ENCODE measurements at places on chromosomes 6 and 20.

DNA sequence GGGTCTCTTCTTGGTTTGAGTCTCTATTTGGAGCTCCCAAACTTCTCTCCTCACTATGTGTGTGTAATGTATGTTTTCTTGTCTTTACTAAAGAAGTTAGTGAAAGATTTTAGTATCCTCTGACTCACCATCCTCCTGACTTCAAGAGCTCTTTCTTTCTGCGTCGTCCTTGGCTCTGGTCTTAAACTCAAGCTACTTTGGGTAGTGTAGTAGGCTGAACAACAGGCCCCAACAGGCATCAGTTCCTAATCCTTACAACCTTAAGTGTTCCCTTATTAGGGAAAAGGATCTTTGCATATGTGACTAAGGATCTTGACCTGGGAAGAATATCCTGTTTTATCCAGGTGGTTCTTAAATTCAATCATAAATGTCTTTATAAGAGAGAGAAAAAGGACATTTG is 810.2 kb downstream of the MAFB start:
- DNase-seq: no peak

DNA sequence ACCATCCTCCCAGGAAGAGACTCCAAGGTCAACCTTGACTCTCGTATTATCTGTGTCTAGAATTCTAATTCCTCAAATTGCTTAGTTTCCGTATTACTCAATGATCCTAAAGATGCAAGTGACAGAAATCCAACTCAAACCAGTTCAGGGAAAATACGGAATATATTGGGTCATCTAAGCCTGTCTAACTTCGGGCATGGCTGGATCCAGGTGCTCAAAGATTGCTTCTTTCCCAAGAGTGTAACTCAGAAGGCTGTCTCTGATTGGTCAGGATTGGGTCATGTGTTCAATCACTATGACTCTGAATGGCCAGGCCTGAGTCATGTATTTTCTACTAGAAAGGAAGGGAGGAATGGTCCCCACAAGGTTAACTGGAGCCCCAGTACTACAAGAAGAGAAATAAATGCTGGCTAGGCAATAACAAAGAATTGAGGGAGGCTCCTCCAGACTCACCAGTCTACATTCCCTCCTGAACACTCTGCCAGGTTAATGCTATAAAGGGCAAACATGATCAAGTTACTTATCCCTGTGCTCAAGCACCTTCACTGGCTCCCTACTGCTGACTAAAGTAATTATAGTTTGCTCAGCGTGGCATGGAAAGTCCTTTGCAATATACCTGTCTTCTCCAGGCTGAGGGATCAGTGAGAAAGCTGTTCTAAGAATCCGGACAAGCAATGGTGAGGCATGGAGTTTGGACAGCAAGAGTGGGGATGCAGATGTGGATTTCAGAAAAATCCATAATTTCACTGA is 15.4 kb upstream of the PREX1 start:
- DNase-seq: no peak

GRCh38 chr6:159639721-159640120 is 53.3 kb downstream of the SOD2 start:
- DNase-seq: no peak

DNA sequence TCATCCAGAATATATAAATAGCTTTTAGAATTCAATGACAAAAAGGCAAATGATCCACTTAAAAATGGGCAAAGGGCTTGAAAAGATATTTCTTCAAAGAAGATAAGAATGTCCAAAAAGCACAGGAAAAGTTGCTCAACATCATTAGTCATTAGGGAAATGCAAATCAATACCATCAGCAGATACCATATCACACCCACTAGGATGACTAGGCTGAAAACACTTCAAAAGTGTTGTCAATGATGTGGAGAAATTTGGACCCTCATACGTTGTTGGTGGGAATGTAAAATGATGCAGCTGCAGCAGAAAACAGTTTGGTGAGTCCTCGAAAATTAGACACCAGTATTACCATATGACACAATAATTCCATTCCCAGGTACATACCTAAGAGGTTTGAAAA is 303.6 kb upstream of the SLC35B3 start:
- no peak for DNase-seq

- no peak for DNase-seq
Observed at GRCh38 chr6:46130666-46131065, 877 bp downstream of the ENPP4 start.

DNA sequence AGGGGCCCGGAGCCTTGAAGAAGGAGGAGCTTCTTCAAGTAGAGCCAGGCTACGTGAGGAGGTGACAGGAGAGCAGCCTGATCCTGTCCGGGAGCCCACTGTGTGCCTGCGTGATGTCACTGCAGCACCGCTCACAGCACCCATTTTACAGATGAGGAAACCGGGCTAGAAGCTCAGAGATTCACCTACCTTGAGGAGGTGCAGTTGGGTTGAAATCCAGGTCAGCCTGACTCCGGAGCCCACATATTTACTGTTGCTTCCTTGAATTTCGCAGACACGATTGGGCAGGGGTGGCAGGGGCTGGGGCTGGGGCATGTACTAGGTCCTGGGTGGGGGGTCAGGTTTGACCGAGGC is 12.5 kb downstream of the VSTM2L start:
- DNase-seq: no peak

DNA sequence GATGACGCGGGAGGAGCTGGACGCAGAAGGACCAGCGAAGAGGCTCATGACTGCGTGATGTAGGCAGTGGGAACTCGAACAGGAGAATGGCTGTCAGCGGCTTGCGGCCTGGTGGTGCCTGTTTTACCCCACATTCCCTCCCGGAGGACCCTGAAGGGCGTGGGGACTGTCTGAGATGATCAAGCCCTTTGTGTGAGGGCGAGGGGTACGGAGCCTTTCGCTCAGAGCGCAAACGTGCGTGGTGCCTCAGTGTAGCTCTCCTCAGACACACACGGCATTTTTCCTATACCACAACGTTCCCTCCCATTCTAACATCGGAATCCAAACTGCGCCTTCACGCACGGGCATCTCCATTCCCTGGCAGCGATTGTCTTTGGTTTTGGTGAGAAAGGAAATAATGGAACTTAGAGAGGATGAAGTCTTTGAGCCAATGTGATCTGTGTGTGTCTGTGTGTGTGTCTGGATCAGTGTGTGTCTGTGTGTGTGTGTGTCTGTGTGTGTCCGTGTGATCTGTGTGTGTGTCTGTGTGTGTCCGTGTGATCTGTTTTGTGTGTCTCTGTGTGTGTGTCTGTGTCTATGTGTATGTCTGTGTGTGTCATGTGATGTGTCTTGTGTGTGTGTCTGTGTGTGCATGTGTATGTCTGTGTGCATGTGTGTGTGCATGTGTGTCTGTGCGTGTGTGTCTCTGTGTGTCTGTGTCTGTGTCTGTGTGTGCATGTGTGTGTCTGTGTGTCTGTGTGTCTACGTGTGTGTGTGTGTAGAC is 5.3 kb downstream of the PTK6 start:
- no peak for DNase-seq

- DNase-seq: no peak
Observed at GRCh38 chr6:130107710-130108109, 89.3 kb downstream of the L3MBTL3 start.

DNA sequence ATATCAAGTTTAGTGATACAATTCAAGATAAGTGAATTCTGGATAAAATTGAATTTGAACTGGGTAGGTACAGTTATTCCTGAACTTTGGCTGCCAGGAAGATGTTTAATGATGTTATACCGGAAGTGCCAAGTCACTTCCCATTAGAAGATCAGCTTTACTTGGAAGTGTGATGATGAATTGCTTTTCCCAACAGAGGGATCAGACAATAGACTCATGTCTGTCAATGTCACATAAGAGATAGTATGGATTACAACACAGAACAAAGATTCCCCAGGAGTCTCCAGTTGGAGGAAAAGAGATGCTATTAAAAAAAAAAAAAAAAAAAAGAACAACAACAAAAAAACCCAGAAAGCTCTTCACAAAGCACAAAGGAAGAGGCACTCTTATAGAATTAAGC is 497.9 kb upstream of the EPHA7 start:
- DNase-seq: no peak

DNA sequence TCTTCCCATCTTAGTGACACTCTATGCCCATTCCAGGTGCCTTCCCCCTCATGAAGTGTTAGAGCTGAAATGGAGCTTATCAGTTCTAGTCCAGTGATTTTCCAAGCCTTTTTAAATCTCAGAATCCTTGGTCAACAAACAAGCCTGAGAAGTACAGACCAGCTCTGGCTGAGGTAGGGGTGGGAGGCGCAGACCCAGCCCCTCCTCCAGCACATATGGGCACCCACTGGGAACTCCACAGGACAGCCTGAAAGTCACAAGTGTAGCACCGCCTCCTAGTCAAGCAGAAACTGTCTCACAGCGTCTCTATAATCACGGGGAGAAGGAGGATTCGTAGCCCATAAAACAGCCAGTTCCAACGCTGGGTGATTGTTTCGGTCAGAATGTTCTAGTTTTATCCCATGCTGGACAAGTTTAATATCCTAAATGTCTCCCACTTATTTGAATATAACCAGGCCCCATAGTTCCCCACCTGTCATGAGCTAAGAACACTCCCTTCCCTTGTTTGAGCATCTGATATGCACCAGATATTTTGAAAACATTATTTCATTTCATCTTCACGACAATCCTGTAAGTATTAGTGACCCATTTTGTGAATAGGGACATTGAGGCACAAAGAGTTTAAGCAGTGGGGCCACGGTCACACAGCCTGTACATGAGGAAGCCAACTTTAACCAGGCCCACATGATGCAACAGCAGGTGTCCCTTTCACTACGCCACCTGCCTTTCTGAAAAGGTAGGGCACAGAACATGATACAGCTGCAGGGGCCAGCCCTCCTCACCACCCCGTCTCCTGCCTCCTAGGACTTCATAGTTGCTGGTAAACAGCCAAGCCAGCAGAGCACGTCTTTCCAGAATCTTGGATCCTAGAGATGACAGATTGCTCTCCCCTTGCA is 40.1 kb downstream of the TRAF3IP2 start:
- peak; percentile 90 for DNase-seq

DNA sequence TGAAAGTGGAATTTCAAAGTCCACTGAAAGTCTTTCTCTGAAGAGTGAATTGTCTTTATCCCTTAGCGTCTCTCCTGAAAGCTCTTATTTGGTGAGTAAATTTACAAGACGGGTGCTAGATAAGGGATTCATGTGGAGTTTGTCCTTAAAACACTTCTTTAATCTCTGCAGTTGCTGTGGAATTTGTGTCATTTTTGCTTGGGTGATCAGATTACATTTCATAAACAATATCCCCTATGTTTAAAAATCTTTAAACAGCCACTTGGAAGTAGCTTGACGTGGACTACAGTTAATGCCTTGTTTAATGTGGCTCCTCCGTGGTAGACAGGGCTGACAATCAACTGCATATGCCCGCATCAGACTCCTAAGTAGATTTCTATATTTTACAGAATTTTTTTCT is 175.4 kb upstream of the ZNF217 start:
- DNase-seq: no peak

GRCh38 chr6:169972101-169972651 is 220.8 kb downstream of the ERMARD start:
- DNase-seq: no peak

DNA sequence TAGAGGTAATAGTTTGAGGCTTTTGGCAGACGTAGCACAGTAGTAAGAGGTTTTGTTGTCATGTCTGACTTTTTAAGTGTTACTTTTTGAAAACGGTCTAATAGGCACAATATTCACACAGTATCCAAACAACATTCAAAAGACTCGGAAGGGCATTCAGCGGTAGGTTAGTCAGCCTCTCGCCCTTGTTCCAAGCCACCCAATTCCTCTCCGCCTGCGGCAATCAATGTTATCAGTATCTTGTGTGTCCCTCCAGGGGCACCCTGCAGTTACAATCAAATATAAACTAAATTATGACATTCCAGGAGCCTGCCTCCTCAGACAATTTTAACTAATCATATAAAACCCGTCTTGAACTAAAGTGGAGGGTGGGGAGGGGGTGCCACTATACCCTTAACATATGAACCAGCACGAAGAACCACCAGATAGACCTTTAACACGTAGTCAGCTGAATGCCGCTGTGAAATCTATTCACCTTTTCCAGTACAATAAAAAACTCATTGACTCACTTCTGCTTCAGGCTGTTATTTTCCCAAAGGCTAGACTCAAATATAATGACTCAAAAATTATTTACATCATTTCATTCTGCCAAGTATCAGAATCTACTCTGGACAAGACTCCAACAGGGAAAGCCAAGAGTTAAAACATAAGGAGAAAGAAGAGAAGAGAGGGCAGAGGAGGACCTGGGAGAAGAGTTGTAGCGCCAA is 1.6 kb downstream of the TENT5A start:
- DNase-seq: no peak

DNA sequence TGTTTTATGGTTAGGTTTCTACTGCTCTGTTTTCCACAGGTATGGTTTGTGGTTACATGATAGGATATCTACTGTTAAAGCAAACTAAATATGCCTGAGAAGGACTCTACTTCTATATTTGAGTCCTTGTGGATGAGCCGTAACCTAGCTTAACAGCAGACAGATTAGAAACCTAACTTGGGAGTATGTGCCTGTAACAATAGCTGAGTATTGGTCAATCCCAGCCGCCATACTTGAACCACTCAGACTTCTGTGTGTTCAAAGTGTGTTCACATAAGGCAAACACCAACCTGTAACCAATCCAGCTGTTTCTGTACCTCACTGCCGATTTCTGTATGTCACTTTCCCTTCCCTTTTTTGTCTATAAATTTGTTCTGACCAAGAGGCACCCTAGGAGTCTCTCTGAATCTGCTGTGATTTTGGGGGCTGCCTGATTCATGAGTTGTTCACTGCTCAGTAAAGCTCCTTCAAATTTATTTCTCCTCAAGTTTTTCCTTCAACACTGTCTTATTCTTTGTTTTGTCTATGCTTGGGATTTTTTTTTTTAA is 37.1 kb downstream of the PHF3 start:
- no peak for DNase-seq

GRCh38 chr6:40492187-40492586 is 95.0 kb downstream of the LRFN2 start:
- no peak for DNase-seq

DNA sequence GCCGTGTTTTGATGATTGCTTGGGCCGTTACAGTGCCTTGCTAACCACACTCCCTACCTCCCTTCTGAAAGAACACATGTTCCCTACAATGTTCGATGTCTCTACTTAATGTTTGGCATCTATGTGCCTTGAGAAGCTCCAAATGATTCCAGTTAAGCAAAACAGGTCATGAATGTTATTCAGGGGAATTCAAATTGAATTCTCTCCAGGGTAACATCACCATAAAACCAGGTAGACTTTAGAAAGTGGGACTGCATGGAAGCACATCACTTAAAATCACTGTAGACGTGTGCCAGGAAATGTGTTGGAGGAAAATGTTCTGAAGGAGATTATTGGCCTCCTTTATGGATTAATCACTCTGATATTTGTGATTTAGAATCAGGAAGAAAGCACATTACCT is 128.1 kb downstream of the ADAT2 start:
- DNase-seq: no peak

- DNase-seq: no peak
Observed at GRCh38 chr20:37333848-37334318, 12.1 kb upstream of the SRC start.

DNA sequence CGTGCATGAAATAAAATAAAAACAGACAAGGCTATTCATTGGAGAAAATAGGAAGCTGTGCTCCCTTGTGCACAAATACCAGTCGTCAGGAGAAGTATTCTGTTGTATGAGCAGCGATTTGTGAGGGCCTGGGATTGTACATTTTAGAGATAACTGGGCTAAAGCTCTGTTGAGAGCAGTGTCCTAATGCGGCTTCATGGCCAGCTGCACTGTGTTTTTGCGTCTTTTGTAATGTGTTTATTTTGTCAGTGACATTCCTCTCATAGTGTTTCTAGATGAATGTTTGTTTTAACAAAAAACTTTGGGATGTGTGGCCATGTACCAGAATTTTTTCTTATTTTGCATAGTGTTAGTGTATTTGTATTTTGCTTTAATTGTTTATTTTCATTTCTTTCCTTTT is 14.8 kb downstream of the ERMARD start:
- DNase-seq: no peak

GRCh38 chr20:59825944-59826759 is 107.3 kb downstream of the SYCP2 start:
- peak; percentile 94 for DNase-seq

All from NCI-H774 (cell line).